ENCODE measurements at places on chromosomes 3 and 15.

DNA sequence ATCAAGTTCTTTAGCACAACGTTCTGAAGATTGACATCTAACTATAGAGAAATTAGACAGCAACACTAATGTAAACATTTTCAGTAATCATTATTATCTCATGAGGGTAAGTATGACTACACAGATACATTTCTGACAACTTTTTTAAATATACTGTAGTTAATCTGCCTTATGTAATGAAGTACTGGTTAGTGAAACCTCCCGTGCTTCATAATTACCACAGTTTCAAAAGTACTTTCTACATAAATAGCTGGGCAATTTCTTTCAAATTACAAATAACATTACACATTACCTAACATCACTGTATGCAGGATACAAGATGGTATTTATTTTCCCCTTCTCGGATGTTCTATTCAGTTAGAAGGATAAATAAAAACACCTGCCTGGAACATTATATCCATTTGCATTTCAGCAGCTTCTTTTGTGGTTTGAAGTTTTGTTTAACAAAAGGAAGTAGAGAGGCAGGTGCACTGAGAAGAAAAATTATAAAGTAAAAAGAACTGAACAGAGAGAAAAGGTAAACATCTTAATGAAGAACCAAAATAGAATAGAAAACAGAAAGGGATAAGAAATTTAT lies 1241.5 kb upstream of the GBE1 start:
- no peak for DNase-seq

DNA sequence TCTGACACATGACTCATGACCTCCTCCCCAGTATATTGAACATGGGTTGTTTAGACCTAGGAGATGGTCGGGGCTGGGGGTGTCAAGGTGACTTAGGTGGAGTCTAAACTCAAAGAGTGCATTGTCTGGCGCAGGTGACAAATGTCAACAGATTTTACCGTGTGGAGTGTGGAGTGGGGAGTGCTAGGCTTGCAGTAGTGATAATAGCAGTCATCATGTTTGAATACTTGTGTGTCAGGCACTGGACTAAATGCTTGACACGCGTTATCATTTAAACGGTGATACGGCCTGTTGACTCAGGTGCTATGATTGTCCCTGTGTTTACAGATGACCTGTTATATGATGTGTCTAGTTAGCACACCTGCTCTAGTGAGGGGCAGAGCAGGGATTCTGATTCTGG lies 30.8 kb downstream of the MUC20 start:
- no peak for DNase-seq

DNA sequence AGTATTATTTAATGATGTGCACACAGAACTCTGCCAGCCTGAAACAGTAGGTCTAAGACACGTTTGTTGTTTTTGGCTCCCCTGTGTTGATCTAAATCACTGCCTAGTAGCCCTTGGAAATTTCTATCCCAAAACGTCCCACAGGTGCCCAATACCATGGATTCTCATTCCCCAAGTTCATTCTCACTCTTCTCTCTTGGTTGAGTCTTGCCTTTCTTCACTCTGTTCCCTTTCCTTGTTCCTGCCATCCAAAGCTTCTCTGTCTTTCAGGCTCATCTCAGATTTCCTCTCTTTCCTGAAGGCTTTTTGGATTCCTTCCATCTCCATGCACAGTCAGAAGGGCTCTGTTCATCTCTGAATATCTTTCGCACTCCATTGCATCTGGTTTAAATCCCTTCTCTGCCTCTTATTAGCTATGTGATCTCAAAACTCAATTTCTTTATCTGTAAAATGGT lies 54.2 kb downstream of the PPARG start:
- DNase-seq = no peak

- DNase-seq = no peak
Observed at GRCh38 chr15:39781967-39782302, 706 bp downstream of the FSIP1 start.

- no peak for DNase-seq
Observed at GRCh38 chr15:82810061-82810889, 847 bp downstream of the WHAMM start.

- DNase-seq = no peak
Observed at GRCh38 chr3:42697289-42698051, 5.1 kb downstream of the HHATL start.

- DNase-seq = no peak
Observed at GRCh38 chr3:105174017-105174615, 192.6 kb upstream of the ALCAM start.

- DNase-seq = no peak
Observed at GRCh38 chr15:64566629-64567427, 106.5 kb downstream of the ZNF609 start.

GRCh38 chr15:59723687-59724346 lies 34.7 kb upstream of the BNIP2 start:
- no peak for DNase-seq

DNA sequence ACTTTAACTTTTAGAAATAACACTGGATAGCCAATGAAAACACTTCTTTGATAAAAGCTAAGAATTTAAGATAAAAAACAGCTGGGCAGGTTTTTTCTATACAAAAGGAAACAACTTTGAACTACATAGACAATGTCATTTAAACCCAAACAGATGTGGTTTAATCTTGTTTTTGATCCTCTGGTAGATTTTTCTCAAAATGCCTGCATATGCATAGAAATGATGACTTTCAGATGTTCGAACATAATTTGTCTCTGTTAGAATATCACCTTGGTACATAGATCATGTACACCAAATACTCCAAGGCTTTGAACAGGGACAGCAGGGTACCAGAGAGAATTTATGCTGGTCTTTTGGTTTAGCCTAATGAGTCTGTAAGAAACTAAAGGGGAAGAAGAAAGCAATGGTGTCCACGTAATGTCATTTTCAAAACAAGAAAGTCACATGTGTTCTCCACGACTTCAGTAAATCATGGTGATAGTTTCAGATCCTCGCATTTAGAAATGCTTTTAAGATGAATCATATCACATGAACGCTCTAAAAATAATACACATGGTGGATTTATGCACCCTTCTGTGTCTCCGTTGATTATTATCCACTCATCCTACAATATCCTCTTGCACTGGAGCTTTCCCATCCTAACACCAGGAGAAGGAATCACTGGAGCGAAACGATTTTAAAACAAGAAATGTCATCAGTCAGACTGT lies 160.1 kb upstream of the PDZRN3 start:
- DNase-seq = no peak

GRCh38 chr3:123337226-123337625 lies 111.7 kb downstream of the ADCY5 start:
- no peak for DNase-seq

GRCh38 chr3:148075771-148076716 lies 621.7 kb upstream of the AGTR1 start:
- no peak for DNase-seq

DNA sequence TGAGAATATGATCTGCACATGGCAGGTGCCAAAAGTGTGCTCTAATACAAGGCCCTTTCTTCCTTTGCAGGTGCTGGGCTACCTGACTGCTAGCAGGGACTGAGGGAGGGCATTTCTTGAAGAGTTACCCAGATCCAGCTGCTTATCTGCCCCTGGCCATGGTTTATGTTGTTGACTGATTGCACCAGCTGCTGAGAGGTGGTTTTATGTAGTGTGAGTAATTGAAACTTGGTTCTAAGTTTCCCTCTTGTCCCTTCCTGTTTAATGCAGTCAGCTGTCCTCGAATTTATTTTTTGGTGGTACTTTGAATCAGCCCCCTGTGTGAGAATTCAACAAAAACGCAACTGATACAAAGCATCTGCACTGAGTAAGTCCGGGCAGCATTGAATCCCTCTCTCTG lies 288.3 kb upstream of the C2CD4B start:
- DNase-seq = no peak

- DNase-seq = no peak
Observed at GRCh38 chr3:182979674-182980191, 605 bp downstream of the DCUN1D1 start.

GRCh38 chr3:14285548-14285925 lies 106.9 kb downstream of the LSM3 start:
- DNase-seq = no peak

DNA sequence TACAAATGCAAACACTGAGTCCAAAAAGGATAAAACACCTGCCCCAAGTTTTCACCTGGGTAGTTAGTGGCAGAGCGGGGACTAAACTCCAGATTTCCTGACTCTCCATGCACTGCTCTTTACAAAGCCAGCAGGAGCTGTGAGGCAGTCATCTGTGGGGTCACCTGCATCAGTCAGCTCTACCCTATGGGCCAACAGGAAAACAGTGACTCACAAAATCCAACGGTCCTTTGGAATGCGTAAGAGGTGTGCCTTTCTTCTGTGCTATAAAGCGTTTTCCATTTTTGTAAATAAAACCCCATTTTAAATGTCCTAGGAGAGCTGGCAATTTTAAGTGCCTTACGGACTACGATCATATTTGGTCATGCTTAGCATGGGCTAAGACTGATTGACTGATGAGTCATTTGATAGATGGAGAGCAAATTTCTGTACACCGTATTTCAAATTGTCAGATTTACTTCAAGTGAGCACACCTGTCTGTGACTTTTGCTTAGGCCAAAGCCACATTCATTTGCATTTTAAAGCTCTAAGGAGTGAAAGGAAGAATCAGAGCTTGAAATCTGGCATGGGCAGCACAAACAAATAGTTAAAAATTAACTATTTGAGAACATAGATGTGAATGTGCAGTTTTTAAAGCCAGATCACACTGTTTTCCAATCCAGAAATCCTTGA lies 4.4 kb upstream of the COL8A1 start:
- no peak for DNase-seq

DNA sequence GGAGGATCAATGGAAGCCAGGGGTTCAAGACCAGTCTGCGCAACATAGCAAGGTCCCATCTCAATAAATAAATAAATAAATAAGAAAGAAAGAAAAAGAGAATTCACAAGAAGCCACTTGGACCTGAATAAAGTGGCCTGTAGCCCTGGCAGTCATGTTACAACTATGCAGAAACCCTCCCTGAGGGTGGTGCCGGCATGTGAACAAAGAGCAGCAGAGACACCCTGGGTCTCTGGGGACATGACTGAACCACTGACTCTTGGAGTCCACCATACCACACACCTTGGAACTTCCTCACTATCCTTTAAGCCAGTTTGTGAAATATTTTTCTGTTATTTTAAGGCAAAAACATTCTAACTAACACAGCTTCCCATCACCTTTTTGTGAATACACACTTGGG lies 93.0 kb downstream of the MEIS2 start:
- DNase-seq = no peak

DNA sequence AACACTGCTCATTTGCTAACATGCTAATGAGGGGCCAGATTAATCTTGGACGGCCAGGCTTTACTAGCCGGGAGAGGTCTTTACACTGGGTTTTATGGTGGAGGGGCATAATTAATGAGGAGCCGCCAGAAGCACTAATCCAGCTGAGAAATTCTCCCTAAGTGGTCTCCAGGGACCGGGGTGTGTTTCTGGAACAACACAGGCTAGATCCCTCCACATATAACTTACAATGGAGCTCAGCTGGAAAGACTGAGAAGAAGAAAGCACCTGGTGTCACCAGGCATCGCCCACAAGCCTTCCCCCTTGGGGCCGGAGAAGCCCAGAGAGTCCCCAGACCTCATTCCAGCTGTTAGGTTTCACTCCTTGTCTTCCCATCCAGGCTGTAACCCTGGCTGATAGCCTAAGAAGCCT lies 127.5 kb downstream of the MEGF11 start:
- no peak for DNase-seq

DNA sequence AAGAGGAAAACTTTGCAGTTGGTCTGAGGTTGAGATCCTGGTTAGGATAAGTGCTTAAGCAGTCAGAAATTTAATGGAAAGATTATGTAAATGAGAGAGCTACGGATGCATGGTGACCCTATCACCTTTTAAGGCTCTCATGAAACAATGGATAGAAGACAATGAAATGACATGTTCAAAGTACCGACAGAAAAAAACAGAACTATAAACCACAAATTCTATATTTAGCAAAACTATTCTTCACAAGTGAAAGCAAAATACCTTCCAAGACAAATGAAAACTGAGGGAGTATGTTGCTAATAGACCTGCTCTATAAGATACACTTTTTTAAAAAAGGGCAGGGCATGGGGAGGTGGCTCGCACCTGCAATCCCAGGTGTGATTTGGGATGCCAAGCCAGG lies 32.2 kb downstream of the DNAAF4 start:
- DNase-seq = no peak
